ENCODE measurements at places on chromosomes 4 and X.

DNA sequence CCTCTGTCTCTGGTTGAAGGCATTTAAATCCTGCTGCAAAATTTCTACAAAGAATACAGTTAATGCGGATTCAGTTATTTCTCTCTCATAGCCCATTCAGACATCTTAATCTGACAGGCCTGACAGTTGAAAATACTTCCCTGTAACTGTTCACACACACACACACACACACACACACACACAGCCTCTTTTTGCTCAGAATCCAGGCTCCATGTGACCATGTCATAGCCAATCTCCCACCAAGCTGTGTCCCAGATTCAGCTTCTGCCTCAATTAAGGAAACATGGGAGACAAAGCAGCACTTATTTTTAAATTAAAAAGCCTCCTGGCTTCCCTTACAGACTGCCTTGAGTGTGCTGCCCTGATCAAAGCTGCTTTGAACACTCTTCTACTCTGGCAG is 49.3 kb upstream of the EFHC2 start:
- no peak for DNase-seq

GRCh38 chrX:84907324-84907968 is 96.2 kb upstream of the APOOL start:
- no peak for DNase-seq

GRCh38 chr4:98522636-98523395 is 135.6 kb downstream of the TSPAN5 start:
- DNase-seq: no peak

GRCh38 chr4:159052315-159052714 is 50.6 kb upstream of the RAPGEF2 start:
- no peak for DNase-seq

DNA sequence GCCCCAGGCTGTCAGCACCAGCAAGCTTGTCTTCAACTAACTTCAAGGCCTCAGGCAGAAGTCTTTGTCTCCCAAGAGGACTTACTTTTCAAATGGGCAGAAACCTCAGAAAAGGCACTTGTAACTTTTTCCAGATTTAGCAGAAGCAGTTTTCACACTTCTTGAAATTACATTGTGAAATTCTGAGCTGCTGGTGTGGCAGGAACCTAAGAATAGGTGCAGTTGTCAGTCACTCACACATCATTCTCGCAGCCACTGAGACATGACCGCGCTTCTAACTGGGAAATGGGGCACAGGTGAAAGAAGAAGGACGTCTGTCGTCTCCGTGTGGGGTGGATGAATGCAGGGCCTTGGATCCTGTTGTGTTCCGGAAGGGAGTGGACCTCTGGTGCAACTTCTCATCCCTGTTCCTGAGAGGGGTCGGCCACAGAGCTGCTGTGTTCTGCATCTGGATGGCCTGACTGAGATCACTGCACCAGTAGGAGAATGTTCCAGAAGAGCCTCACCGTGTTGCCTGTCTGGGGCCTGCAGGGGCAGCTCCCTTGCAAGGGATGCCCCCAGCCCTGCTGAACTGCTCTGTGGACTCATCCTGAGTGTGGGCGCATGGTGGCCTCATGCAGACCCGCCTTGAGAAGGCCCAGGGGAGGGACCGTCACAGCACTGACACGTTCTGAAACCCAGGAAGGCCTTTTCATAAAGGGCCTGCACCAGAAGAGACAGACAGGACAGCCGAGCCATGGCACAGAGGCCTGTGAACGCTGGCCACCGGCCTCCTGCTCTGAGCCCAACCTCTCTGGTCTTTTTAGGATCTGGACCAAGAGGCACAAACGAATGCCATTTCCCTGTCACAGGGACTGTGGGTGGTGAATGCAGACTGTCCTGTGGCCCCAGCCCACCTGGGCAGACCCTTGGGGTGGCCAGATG is 18.7 kb downstream of the NAT8L start:
- no peak for DNase-seq

DNA sequence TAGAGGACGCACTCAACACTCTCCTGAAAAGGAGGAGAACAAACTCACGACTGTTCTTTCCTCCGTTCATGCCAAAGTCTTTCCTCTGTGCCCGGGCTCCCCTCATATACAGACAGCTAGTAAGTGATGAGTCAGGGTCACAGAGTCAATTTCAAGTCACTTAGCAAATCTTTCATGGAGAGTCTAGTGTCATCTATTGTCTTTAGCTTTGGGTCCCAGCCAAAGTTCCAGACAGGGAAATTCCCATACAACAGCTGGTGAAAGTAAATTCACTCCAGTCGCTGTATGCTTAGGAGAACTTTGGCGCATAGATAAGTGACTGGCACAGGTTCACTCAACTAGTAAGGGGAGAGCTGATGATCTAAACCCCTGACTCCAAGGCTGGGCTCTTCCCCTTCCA is 226.5 kb downstream of the MID1 start:
- DNase-seq: no peak

- DNase-seq: no peak
Observed at GRCh38 chrX:11189097-11189496, 78.0 kb downstream of the HCCS start.

DNA sequence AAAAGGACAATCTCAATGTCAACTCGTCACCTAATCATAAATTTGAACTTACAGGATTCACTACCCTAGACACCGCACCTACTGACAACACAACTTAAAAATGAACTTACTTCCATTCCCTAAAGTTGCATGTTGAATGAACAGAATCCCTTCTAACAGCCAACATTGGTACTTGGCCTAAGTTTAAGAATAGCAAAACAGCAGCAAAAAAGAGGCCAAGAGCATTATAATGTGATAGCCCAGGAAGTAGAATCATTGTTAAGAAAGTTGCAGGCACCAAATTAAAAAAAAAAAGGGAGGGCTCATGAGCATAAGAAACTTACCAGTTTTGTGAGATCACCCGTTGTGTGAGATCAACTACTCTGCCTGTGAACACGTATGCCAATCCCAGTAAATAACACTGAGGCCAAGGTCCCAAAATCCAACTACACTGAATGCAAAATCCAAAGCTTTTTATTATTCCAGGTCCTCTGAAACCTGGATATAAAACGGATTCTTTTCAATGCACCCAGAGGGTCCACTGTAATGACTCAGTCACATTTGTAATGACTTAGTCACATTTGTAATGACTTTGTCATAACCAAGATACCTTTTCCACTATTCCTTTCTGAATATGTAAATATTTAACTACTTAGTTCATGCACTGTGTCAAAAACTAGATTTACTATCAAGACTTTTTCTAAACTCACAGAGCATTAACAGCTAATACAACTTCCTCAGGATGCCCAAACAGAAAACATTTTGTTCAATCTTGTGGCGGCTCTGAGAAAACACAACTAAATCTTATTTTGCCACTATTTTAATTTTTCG is 6.8 kb downstream of the HNRNPDL start:
- DNase-seq: no peak

- DNase-seq: no peak
Observed at GRCh38 chr4:154720123-154720522, 23.7 kb upstream of the LRAT start.

DNA sequence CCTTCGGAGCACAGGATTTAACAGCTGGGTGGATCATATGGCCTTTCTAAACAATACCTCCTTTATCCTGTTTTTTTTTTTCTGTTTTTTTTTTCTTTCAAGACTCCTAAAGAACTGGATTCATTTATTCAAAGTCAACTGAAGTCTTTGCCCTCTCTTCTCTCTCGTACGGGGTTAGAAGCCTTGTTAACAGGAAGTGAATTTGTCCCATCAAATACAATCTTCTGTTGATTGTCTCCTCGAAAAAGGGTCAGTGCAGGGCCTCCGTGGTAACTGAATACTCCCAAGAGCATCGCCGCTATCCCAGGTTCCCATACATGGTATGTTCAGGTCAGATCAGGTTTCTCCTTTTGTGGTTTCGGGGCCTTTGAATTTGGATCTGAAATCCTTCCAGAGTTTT is 1.8 kb upstream of the TMEM128 start:
- no peak for DNase-seq

DNA sequence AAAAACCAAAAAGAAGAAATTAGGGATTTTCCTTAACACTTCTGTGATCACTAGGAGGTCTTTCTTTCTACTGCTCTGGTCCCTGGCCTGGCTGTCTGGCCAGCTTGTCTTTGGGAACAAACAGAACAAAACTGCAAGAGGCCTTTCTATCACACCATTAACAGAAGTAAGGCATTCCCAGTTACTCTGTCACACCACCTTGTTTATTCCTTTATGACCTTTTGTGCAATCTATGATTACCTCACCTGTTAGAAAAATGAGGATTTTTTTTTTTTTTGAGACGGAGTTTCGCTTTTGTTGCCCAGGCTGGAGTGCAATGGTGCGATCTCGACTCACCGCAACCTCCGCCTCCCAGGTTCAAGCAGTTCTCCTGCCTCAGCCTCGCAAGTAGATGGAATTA is 3.0 kb downstream of the METAP1 start:
- no peak for DNase-seq

- no peak for DNase-seq
Observed at GRCh38 chrX:29348288-29348687, 761.0 kb downstream of the IL1RAPL1 start.

DNA sequence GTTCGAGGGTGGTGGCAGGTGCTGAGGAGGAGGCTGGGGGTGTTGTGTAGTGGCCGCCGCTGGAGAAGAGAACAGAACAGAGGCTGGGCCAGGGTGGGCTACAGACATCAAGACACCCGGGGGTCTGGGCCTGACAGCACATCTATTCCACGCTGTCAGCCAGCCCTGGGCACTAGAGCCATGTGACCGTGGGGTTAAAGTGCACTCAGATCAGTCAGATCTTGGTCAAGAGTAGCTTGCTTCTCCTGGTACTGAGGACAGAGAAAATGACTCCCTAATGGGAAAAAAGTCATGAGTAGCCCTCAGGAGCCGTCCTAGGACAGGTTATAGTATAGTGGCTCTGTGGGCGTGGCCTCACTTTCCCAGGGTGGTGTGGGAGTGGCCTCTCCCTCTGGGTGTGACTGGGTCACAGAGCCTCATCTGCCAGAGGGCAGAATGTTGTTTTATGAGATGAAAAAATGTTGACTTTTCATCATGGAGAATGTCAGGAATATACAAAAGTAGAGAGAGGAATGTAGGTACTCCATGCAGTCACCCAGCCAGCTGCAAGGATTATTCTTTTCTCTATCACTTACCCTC is 19.4 kb downstream of the TRMT44 start:
- DNase-seq: no peak

DNA sequence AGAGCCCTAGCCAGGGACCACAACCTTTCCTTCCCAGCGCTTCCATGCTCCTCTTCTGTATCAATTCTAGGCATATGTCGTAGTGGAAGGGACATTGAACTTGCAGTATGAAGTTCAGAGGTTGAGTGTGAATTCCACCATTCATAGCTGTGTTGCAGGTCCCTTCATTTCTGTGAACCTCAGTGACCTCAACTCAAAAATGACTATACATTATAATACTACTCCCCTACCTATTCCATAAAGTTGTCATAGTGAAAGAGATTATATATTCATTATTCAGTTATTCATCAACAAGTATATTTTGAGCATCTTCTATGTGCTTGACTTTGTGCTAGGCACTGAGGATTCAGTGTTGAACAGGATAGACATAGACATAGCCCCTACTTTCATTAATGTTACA is 28.0 kb downstream of the SH3BGRL start:
- DNase-seq: no peak

DNA sequence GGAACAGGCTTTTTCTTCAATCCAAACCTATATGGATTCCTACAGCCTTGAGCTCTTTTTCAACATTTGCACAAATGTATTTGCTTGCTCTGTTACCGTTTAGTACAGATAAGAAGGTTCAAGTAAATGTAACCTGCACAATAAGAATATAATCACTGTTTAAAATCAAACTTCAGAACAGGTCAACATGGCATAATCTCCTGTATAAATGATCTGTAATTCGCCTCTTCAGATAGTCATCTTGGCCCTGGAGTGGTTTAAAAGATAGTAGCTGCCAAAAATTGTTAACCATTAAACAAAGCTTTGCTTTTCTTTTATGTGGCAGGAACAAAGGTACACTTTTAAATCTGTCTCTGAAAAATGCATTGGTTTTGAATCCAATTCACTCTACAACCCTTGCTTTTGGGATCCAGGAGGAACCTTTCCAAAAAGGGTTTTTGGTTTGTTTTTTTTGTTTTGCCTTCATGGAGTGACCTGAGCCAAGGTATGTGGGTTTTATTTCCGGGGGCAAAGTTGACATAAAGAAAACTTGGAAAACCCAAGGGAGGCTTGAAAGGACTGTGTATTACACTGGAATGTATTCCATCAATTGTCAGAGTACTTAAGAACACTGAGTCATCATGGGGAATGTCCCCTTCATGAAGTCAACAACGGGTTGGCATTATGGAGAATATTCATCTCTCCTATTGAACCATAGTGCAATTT is 210.4 kb upstream of the HCCS start:
- no peak for DNase-seq

DNA sequence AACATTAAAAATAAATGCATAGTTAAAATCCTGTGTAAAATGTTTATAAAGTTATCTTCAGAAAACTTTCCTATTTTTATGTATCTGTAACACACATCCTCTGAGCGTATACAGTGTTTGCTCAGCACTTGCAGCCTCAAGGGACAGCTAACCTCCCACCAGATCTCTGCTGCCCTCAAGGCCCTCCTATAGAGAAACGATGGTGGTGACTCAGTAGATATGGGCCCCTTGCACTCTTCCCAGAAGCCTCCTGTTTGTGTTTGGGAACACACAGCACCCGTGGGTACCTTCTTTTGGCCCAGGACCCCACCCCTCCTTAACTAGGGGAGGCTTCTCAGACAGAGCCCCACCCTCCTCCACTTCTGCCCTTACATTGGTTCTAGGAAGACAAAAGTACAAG is 26.7 kb downstream of the PJA1 start:
- DNase-seq: no peak

DNA sequence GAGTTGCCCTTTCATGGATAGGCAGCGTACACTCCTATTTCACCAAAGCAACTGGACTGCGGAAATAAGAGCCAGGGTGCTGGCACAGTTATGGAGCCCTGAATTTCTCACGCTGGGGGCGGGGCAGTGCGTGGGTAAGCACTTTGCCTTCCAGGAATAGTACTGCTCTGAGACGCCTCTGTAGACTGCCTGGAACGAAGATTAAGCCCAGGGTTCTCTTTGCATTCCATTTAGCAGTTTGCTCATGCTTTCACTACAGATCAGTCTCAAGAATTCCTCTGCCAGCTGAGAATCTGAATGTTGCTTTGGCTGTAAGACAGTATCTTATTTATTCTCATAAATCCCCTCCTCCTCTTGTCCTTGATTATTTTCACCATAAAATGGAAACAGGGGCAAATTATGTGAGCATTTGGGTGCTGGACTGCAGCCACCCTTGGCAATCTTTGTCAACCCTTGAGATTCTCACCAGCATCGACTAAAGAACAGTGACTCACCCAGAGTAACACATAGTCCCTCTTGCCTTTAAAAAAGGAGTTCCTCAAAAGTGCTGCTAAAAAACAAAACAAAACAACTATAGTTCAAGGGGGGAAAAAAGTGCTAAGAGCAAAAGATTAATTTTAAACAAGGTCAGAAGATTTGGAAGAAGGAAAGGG is 88.9 kb upstream of the CITED1 start:
- DNase-seq: no peak
